ENCODE measurements at places on chromosomes 11 and 22.

- DNase-seq = no peak
These were observed 97.7 kb upstream of the APOA1 start for GRCh38 chr11:116935089-116935488.

- no peak for DNase-seq
These were observed 3.2 kb upstream of the CACNA1I start for GRCh38 chr22:39567135-39567946.

DNA sequence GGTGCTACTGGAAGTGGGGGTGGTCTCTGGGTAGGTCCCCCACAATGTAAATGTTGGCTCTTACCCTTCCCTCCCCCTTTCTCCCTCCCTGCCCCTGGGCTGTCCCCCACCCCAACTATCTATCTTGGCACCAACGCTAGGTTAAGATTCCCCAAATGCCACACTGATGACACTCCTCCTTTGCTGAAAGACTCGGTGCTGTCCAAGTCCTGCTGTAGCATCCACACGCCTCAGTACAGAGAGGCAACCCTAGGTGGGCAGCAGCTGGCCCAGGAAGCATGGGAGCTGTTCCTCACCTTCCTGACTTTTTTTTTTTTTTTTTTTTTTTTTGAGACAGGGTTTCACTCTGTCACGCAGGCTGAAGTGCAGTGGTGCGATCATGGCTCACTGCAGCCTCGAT lies 3.4 kb upstream of the KCTD17 start:
- no peak for DNase-seq

DNA sequence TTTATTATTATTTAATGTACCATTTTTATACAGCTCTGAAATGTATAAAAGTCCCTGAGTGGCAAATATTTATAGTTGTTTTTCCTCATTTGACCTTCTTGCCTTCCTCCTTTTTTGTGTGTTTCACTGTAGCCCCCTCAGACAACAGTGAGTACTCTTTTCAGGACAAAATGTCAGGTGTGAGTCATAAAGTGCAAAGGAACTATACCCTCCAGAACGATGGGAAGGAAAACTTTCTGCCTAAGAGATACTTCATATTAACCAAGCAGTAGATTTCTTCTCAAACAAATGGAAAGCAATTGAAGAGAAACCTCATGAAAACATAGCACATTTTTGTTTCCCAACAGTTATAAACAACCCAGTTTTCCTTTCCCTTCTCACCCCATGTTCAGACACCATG lies 16.1 kb upstream of the MS4A7 start:
- DNase-seq = no peak

GRCh38 chr11:17703951-17704350 lies 15.4 kb upstream of the MYOD1 start:
- DNase-seq = no peak

- DNase-seq = no peak
These were observed 387.1 kb downstream of the SOX6 start for GRCh38 chr11:15969281-15969680.

DNA sequence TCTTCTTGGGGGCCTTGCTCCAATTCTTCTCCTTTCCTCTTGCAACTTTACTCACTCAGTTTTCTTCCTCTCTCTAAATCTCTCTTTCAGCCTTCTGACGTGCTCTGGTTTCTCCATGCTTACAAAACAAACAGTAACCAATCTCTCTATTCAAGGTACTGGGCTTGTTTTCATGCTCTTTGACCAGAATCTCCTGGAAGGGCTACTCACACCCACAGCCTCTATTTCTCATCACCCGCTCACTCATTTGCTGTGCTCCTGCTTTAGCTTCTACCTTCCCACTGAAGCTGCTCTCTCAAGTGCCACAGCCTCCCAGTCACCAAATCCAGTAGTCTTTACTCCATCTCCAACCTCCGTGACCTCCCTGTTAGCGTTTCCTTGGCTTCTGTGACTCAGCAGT lies 60.4 kb downstream of the SERGEF start:
- no peak for DNase-seq

DNA sequence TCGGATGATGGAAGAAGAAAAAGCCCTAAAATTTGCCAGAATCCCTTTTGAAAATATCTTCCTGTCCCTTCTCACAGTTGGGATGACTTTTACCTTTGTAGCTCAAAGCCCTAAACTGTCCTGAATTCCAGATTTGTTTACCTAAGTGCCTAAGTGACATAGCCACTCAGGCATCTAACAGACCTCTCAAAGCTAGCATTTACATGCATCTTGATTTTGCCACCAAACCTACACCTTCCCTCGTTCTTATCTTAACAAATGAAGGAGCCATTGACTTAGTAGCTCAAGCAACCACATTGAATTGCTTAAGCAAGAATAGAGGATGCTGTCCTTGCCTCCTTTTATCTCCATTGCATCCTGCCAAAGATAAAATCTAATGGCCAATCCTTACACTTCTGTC lies 198.4 kb upstream of the NTM start:
- no peak for DNase-seq

DNA sequence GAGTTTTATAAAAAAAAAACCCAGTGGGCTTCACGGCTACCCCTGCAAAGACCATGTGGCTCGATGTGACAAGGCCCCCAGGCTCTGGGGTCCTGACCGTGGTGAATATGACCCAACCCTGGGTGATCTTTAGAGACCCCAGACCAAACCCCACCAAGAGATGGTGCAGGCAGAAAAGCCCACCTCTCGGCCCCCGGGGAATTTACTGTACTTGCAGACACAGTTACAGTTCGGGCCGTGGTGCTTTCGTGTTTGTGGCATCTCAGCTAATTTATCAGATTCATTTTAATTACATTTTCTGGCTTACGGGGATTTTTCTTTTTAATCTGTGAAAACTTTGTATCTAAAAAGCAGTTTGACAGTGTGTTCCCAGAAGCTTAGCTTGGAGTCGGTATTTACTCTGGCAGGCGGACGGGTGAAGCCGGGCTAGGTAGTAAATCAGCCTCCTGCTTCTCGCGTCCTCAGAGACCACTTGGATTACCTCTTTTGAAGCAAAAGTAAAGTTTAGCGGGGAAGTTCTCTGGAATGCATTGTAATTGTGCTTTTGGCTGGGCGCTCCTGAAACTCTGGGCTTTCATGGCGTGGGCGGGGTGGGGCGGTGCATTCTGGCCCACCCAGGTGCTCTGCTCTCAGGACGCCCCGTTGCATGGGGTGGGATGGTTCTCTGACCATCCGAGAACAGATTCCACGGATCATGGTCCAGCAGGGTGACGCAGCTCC lies 25.3 kb downstream of the ANO1 start:
- DNase-seq = no peak

- DNase-seq = no peak
These were observed 16.9 kb downstream of the DUSP8 start for GRCh38 chr11:1554981-1555712.

DNA sequence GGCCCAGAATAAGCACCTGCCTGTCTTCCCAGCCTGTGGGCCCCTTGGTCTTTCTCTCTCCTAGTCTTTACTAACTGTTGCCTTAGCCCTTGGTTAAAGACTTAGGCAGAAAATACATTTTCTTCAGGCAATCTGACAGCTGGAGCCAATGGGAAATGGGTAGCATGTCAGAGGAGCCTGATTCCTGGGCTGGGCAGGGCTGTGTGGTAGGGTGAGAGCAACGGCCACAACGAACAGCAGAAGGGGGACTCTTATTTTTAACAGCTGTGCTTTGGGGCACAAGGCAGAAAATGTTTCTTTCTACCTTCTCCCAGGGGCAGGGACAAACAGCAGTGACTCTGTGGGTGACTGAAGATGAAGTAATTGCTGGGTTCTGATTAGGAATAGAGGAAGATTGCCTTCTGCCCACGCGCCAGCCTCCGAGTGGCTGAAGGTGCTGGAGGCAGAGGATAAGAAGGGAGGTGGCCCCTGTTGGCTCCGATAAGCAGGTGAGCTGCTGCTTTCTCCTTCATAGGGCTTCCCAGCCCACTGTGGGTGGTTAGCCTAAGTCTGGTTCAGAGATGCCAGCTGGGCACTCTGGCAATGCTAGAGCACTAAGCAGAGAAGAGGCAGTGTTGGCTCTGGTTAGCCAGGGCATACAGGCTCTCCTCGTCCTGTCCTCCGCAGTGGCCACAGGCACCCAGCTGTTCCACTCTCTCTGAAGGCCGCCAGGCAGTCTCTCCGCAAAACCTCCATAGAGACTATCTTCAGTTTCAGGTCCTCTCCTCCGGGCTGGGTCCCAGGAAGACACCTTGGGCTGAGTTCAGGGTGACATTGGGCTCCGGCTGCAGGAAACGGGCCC lies 1.5 kb downstream of the YPEL4 start:
- peak; percentile 6 for DNase-seq

GRCh38 chr11:86193297-86194095 lies 51.1 kb upstream of the EED start:
- peak; percentile 45 for DNase-seq

DNA sequence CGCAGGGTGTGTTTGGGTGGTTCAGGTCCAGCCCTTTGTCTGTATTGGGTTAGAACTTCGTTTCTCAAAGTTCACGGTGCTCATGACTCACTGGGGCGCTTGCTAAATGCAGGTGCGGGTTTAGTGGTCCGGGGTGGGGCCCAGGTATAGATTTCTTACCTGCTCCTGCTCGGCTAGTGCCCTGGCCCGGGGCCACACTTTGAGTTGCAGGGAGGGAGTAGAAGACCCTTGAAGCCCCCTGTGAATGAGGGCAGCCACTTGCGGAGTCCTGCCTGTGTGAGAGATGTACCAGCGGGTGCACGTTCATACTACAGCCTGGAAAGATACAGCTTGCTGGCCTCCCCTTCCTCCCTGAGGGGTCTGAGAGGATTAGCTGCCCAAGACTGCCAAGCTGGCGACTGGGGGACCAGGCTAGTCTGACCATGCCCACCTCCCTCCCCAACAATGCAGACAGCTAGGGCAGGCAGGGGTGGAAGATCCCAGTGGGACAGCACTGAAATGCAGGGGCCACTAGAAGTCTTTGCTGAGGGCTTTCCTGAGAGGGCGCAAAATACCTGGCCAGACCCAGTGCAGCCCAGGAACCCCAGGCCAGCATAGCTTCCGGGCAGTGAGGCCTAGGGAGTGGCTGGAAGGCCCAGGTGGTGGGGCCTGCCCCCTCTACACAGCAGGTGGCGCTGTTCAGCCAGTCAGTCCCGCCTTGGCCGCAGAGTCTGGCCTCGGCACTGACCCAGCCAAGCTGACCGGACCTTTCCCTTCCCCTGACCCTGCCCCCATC lies 5.1 kb upstream of the MYRF start:
- peak; percentile 69 for DNase-seq

- peak; percentile 46 for DNase-seq
These were observed 28.5 kb downstream of the GLB1L2 start for GRCh38 chr11:134360050-134360835.

DNA sequence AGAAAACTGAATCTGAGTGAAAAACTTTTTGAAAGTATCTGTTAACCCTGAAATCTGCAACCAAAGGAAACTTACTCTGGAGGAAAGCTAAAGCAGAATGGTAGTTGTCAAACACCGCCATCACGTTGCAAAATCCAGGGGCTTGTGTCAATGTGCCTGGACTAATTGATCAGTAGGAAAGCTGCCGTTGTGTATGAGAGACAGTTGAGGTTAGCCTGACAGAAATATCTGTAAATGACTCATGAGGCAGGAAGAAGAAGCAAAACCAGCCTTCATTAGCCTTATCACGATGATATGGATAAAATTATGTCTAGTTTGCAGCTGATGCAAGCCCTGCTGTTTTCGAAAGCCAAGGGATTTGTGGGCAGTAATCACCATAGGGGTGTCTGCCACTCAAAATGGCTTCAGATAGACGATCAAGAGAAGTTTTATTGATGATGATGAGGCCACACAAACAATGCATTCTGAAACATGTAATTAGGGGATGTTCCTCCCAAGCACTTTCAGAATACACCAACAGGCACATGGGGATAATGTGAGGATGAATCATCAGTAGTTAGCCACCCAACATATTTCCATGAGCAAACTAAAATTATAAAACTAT lies 8.9 kb downstream of the SCGB1A1 start:
- DNase-seq = no peak

GRCh38 chr11:62804310-62805075 lies 747 bp downstream of the NXF1 start:
- DNase-seq = no peak

DNA sequence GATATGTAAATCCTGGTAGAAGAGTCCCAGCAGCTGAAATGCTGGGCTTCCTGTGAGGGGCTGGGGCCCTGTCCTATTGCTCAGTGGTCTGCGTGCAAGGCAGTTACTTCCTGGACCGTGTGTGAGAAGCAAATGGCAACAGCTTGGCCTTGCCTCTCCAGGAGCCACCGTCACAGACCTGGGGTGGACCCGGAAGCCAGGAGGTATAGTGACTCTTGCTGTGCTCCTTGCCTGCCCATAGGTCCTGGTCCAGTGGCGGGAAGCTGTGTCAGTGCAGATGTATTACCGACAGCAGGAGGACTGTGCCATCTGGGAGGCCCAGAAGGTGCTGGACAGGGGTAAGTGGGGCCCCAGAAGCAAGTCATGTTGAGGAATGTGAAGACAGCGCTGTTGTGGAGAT lies 54.3 kb downstream of the PISD start:
- DNase-seq = no peak

GRCh38 chr22:20112623-20113511 lies 3.0 kb upstream of the RANBP1 start:
- DNase-seq = no peak

DNA sequence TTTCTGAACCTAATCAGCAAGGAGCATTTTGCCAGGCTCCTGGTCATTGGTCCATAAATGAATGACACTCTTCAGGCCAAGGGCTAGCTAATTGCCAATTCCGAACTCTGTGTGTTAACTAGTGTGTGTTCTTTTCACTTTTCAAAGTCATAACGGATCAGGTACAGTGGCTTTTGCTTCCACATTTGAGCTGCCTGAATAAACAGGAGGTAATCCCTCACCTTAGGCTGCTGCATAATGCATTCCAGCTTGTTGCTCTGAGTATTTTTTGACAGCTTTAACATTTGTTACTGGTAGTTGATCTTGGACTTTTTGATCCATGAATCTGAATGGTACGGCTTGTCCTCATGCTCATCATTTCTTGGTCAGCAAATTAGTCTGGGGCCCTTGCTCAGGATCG lies 485.1 kb downstream of the CNTN5 start:
- no peak for DNase-seq

GRCh38 chr11:126578426-126578825 lies 222.9 kb downstream of the ST3GAL4 start:
- DNase-seq = no peak

- no peak for DNase-seq
These were observed 49.1 kb downstream of the BBOX1 start for GRCh38 chr11:27089746-27090145.

- DNase-seq = no peak
These were observed 46.7 kb upstream of the CTTN start for GRCh38 chr11:70351646-70352045.

- DNase-seq = no peak
These were observed 1569.8 kb upstream of the TENM4 start for GRCh38 chr11:81010631-81011030.

DNA sequence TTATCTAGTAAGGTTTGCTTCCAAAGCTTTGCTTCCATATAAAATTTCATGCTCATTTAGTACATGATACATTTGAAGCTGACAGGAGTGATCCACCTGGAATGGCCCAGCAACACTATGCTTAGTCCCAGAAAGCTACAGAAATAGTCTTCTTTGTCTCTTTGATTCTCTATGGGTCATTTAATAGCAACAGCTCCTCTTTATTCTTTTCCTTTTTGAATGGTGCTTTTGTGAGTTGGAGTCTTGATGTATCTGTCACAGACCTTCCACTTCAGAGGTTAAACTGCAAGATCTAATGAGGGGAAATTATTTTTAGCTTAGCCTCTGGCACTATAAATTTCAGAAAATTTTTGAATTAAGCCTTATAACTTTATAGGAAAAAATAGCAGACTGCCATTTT lies 509.5 kb downstream of the KCNA4 start:
- DNase-seq = no peak
